ENCODE measurements at places on chromosomes 13 and 19. TPM values are rescaled to one million over a fixed set of nuclear protein-coding genes. Genes with fewer than 3 reads are reported as not detected.

KLK2 gene
- 0.18 TPM for polyA plus RNA-seq

SRRM5 gene
- 0.67 TPM for polyA plus RNA-seq

CCDC159 gene
- polyA plus RNA-seq = 23.3 TPM

FUT3 gene
- polyA plus RNA-seq = 0.64 TPM

FCER2 gene
- not detected for polyA plus RNA-seq

Measured in right renal cortex interstitium (tissue), 3 donors.